ENCODE measurements at places on chromosomes 7 and 10.
A peak's percentile ranks its signal among the peaks of the same experiment; 100 is the strongest.

- DNase-seq = no peak
Measured at GRCh38 chr10:72314263-72314662, 40.5 kb downstream of the DNAJB12 start.

GRCh38 chr10:85044-85443, 35.9 kb upstream of the TUBB8 start:
- no peak for DNase-seq

DNA sequence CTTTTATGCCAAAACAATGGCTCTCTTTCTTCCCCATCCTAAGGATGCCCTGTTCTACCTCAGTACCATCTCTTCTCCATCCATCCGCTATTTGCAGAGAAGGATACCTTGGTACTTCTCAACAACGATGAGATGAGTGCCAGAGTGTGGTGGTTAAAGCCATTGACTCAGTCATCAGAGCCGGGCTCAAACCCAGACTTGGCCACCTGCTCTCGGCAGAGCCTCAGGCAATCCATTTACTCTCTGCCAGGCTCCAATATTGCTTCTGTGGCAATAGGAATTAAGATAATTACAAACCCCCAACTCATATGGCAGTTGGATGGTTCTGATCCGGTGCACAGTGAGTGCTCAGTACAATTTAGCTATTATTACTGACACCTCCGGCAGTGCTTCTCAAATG, 121.3 kb downstream of the PRLHR start:
- DNase-seq = no peak

GRCh38 chr7:39910108-39910869, 39.8 kb upstream of the CDK13 start:
- DNase-seq = no peak

- no peak for DNase-seq
Measured at GRCh38 chr10:47435081-47435480, 48.8 kb downstream of the ANXA8 start.

- no peak for DNase-seq
Measured at GRCh38 chr10:124220971-124221355, 127.6 kb upstream of the CHST15 start.

- no peak for DNase-seq
Measured at GRCh38 chr10:125076121-125076825, 84.1 kb downstream of the CTBP2 start.

GRCh38 chr7:120373174-120373573, 100.2 kb downstream of the KCND2 start:
- DNase-seq = no peak

DNA sequence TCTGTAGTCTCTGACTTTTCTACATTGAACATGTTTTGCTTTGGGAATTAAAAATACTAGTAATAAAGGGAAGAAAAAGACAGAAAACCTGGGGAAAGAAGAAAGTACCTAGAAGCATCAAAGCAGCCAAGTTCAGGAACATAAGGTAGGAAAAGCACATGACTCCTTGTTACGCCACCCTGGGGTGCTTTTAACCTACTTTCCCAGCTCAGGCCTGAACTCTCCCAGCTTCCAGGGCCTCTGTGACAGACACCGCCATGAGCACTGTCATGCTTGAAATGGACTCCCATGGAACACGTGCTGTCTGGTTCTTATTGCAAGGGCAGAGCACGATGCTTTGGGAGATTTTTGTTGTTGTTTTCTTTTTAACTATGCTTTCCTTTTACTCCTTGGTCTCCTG, 11.4 kb downstream of the ACTR1A start:
- DNase-seq = no peak

- DNase-seq = no peak
Measured at GRCh38 chr7:159084069-159084801, 60.4 kb downstream of the VIPR2 start.

DNA sequence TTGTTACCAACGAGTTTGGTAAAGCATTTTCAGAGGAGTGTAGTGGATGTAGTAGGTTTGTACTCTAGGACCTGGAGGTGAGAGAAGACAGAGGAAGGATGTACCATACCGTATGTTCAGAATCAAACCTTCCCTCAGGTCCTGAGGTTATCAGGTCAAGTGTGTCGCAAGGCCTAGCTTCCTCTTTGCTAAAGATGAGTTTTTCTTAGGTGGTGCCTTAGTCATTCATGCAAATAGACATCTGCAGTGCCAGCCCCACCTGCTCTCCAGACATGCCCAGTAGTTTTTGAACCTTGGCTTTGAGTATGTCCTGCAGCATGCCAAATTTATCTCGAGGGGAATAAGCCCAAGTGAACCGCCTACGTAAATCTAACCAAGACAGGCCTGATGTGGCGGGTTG, 71.3 kb downstream of the HDAC9 start:
- DNase-seq = peak; percentile 8

- DNase-seq = no peak
Measured at GRCh38 chr10:62054830-62055229, 153.3 kb downstream of the ARID5B start.
